ELF-1 (cell line): ENCODE measurements at places on chromosomes 3 and 15.

GRCh38 chr3:106083207-106083606 lies 214.4 kb upstream of the CBLB start:
- DNase-seq = no peak

DNA sequence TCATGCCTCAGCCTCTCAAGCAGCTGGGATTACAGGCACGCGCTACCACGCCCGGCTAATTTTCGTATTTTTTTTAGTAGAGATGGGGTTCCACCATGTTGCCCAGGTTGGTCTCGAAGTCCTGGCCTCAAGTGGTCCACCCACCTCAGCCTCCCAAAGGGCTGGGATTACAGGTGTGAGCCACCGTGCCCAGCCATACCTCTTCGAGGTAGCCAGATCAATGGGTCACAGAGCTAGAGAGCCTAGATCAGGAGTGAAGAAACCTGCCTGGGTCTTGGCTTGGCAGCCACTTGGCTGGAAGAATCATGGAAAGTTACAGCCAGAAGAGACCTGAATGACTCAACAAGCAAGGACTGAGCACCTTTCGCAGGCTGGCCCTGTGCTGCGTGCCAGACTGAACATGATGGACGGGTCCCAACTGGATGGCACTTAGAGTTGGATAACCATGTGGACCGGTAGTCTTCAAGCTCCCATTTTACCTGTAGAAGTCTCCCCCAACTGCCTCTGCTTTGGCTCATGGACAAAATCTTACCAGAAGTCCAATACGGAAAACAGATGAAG lies 29.7 kb downstream of the GNB5 start:
- no peak for DNase-seq

GRCh38 chr3:18649666-18650363 lies 224.7 kb upstream of the SATB1 start:
- no peak for DNase-seq

GRCh38 chr3:78848392-78849288 lies 919.2 kb downstream of the ROBO1 start:
- no peak for DNase-seq
